ENCODE measurements at places on chromosomes 16 and 17. TPM values are rescaled to one million over a fixed set of nuclear protein-coding genes. Genes with fewer than 3 reads are reported as not detected.

Gene PRSS22
- polyA plus RNA-seq, result 7.4 TPM

Gene FADS6
- polyA plus RNA-seq, result 0.29 TPM

Gene MYADML2
- polyA plus RNA-seq, result not detected

Gene MT1G
- 51.1 TPM for polyA plus RNA-seq

Gene CCL15
- 8.1 TPM for polyA plus RNA-seq

DNA sequence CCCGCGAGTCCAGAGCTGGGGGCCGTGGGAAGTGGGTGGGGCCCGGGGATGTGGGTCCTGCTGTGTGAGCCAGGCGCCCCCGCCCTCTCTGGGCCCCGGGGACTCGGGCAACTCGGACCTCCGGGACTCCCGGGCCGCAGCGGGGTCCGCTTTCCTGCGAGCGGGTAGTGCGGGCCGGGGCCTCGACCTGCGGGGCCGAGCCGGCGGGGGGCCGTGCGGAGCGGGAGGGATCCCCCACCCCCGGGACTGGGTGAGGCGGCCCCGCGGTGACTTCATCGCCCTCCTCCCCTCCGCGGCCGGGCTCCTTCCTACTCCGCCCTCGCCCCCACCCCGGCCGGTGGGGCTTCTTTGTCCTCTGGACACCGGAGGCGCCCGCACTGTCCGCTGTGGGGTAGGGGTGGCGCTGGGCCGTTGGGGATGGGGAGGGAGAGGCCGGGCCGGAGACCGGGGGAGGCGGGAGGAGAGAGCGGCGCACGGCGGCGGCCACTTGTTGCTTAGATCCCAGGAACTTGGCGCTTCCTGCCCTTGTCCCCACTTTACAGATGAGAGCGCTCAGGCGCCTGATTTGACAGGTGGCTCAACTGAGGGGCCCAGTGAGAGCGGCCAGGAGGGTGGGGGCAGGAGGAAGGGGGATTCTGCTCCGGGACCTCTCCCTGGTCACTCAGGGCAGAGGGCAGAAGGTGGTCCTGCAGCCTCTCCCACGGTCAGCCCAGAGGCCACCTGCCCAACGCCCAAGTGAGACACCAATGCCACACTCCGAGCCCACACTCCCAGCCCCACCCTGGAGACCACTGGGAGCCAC lies 874 bp downstream of the CMTM3 start:
- no peak for DNase-seq

DNA sequence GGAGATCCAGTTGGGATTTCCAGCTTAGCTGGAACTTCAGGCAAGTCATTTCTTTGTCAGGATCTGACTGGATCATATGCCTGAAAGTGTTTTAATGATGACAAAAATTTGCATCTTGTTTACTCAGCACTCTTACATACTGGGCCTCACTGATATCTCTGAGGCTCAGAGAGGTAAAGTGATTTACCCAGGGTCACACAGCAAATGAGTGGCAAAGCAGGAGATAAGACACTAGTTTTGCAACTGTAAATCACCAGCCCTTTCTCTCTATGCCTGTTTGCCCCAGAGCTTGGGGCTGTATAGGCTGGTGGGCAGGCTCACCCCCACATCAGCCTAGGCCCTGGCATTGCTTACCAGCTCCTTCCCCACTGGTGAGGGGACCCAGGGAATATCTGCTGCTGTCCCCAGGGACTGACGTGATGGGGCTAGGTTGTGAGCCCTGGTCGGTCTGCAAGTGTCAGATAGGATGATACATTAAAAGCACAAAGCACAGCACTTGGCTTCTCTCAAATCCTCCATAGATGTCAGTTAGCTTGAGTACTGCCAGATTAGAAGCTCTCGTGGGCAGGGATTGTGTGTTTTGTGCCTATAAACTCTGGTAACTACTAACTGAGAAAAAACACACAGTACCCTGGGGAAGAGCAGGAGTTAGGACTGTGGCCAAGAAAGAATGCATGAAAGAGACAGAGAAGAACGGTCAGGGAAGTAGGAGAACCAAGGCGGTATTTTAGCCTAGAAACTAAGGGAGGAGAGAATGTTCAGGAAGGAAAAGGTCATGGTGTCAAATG lies 165.4 kb downstream of the COPRS start:
- no peak for DNase-seq

DNA sequence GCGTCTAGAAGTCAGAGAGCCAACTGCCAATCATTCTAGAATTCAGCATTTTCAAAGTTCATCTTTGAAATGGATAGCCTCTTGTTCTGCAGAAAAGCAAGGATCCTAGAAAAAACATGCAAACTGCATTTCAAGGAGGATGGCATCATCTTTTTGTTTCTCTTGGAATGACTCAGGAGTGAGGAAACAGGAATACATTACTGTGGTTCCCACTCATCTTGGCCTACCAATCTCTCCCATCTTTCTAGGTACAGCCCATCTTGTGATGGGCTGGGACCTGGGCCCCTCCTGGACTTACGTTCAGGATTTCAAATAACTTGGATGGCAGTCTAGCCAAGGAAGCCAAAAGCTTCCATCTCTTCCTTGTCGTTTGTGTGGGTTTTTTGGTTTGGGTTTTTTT lies 363.4 kb downstream of the CDH13 start:
- DNase-seq, result no peak

DNA sequence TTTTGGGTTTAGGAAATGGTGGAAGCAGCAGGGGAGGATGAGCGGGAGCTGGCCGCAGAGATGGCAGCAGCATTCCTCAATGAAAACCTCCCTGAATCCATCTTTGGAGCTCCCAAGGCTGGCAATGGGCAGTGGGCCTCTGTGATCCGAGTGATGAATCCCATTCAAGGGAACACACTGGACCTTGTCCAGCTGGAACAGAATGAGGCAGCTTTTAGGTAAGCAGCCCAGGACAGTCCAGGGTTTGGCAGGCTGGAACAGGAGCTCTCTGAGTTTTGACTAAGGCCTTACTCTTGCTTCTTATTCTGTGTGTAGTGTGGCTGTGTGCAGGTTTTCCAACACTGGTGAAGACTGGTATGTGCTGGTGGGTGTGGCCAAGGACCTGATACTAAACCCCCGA lies 41.4 kb downstream of the SF3B3 start:
- DNase-seq, result no peak

- no peak for DNase-seq
Observed at GRCh38 chr17:55413825-55414489, 7.7 kb downstream of the MMD start.

DNA sequence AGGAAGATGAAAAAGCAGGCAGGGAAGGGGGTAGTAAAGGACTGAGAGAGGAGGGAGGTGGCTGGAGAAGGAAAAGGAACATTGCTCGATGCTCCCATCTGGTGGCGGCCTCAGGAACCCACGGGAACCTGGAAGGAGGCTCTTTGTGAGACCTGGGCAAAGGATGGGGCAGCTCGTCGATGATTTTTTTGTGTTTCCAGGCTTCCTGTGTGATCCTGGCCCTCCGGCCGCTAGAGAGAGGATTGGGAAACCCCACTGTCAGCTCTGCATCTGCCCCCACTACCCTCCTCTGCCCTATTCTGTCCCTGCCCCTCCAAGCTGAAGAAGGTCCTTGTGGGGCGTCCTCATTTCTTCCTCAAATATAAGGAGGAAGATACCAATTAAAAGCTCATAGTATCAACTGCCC lies 6.6 kb downstream of the WFIKKN2 start:
- DNase-seq, result no peak

DNA sequence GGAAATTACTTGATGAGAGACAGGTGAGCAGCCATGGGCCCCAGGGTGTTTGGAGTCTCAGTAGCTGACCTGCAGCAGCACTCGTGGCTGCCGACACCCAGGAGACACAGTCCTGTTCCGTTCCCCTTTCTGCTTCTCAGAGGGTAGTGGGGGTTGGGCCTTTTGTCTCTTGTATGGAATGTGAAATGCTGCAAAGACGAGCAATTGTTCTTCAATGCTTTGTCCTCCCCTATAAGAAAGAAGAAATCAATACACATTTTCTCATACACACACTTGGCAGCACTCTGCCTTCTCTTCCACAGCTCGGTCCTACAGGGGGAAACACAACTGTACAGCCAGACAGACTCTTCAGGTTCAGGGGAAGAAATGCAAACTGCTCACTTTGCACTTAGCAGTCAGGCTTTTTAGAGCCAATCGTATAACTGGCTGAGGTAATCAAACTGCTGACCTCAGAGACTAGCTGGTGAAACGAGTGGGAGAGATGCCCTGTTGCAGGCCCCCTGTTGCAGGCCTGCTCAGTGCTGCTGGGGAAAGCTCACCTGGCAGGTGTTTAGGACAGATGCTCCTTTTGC lies 96.7 kb downstream of the AATF start:
- no peak for DNase-seq

- no peak for DNase-seq
Observed at GRCh38 chr17:6498356-6498755, 54.1 kb downstream of the PIMREG start.

DNA sequence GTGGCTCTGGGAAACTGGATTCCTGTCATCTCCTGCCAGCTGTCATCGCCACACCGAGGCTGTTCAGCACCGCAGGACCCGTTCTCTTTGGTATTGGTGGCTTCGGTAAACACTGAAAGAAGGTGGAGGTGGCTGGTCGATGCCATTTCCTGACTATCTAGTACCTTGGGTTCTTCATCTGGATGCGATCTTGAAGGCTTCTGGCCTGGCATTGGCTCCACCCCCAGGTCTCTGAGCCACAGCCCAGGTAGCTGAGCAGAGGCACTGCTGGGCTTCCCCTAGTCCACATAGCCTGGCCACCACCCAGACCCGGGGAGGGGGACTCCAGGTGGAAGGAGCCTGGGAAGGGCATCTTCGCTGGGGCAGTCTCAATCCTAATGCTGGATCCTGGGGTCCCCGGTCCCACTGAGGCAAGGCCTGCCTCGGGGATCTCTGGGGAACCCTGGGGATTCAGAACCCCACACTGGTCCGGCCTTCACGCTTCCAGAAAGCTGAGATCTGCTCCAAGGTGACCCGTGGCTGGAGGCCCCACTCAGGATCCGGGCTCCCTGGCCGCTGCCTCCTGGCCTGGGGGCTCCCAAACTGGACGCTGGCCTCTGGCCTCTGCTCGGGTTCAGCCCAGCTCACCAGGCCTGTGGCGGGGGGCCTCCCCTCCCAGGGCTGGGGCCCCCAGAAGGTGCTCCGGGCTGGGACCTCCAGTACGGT lies 1.8 kb downstream of the C16orf54 start:
- no peak for DNase-seq

- no peak for DNase-seq
Observed at GRCh38 chr17:81306898-81307510, 11.9 kb upstream of the SLC38A10 start.

GRCh38 chr17:57114085-57114673 lies 29.1 kb downstream of the AKAP1 start:
- no peak for DNase-seq

- no peak for DNase-seq
Observed at GRCh38 chr16:66489385-66489784, 60.5 kb downstream of the TK2 start.

GRCh38 chr16:83727018-83727417 lies 80.8 kb upstream of the HSBP1 start:
- DNase-seq, result no peak

GRCh38 chr17:493666-494065 lies 141.1 kb upstream of the RPH3AL start:
- no peak for DNase-seq

GRCh38 chr17:50352693-50353599 lies 7.0 kb downstream of the XYLT2 start:
- no peak for DNase-seq

DNA sequence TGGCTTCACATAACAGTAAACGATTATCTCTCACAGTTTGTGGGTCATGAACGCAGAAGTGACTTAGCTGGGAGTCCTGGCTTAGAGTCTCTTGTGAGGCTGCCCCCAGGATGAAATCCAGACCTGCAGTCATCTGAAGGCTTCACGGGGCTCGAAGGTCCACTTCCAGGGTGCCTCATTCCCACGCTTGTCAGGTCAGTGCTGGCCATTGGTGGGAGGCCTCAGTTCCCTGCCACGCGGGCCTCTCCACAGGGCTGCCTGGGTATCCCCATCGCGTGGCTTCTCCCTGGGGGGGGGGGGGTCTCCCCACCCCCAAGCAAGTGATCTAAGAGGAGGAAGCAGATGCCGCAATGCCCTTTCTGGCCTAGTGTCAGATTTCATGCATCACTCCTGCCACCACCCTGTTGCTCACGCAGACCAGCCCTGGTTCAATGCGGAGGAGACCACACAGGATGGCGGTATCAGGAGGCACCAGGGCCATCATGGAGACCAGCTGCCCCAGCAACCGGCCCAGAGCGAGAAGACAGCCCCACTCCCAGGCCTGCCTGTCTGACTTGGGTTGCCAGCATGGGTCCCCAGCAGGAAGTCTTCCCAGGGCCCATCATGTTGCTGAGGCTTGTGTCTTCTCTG lies 77.3 kb upstream of the CDH5 start:
- DNase-seq, result no peak

DNA sequence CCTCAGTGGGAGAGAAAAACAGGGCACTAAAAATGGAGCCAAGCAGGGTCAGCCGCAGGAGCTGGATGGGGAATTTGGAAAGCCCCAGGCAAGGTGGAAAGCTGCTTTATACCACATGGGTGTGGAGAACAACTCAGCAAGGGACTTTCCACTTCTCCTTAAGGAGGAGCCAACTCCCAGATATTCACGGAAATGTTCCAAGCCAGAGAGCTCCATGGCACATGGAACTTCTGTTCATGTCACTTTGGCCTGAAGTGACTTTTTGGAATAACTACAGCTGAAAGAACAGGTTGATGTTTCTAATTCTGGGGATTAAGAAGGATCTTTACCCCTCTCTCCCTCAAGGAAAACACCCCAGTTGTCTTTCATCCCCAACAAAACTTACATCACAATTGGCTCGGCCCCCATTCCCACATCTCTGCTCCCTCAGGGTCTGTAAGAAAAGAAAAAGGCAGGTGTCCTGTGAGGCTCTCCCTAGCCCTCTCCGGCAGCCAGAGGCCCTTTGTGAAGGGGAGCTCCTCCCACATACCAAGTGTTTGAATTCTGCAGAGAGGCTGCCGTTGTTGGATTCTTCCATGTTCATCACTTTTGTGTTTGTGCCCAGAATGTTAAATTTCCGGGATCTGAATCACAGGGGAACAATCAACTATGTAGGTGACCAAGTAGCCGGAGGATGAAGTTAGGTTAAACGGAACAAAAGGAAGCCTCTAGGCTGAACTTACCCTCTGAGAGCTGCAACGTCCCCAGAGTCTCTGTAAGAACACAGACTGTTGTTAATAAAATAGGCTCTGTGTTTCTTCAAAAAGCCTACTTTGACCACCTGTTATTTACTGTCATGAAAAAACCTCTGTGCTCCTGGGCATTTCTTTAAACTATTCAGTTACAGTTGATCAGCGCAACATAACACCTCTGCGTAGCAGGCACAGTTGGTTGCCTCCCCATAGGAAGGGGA lies 41.0 kb downstream of the STAT5A start:
- no peak for DNase-seq

DNA sequence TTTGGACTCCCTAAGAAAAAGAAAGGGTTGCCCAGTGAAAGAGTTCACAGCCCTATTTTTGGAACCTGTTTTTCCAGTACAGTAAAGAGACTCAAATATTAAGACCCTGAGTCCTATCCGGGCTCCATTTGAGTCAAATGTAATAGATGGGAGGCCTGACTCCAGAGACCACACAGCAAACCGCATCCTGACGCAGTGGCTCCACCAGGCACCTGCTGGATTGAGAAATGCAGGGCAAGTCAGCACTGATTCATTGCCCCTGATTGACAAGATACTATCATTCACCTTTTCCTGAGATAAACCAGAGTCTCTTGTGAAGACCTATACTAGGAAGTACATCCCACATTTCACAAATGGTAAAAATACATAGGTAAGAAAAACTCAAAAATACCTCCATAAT lies 715.7 kb upstream of the SOX9 start:
- no peak for DNase-seq

Data from right renal cortex interstitium (tissue), 3 donors.